PC-9 (cell line): ENCODE measurements at places on chromosomes 12 and 14. TPM values are rescaled to one million over a fixed set of nuclear protein-coding genes. Genes with fewer than 3 reads are reported as not detected.

DNA sequence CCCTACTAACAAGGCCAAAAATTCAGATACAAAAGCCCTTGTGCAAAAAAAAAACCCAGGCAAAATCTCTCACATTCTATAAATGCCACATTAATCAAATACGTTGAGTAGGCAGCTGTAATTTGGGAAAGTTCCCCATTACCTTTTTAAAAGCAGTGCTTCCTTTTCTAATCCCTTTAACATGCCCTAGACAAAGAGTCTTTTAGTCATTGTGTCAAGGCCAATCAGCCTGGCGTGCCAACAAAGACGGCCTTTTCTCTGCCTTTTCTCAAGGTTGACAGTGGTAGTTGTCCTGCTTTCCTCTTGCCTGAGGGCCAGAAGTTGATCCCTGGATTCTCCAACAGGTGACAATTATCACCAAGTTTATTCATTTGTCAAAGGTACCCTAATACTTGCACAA is 62.5 kb upstream of the METAP2 start:
- DNase-seq, result no peak

DNA sequence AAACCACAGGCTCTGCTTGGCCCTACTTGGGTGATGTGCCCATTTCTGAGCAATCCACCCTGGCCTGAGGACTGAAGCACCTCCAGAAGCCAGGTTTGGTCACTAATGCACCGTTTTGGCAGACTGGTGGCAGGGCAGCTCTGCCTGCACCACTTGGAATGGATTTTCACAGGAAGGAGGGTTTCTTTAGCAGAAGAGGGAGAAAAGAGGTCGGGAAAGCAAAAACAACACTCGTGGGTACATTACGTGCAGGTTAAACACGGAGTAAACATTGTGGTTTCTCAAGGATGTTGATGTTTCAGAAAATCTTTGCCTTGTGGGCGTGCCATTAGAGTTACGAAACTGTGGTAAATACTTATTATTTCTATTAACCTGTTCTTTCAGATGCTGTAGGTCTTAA is 70.8 kb downstream of the KCNA5 start:
- DNase-seq, result no peak

DNA sequence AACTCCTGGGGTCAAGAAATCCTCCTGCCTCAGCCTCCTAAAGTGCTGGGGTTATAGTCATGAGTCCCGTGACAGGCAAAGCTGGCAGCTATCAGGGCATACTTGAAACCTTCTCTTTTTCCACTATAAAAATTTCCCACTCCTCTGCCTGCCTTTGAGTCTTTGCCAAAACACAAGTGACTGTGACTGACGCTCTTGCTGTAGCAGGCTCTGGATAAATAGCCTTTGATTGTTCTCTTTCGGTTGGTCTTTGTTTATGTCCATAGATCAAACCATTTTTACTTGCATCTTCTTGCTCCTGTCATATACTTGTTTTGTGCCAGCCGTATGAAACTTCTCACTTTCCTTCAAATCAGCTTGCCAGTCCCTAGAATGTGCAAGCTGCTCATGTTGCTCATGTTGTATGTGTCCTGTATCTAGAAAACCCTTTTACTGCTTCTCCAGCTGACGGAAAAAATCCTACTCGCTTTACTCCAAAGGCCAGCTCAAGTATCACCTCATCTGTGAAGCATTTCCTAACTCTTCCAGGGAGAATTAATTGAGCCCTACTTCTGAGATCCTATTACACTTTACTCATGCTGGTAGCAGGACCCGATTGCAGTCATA is 73.1 kb downstream of the RESF1 start:
- no peak for DNase-seq

GRCh38 chr14:68502230-68502629 is 290.6 kb downstream of the ZFP36L1 start:
- no peak for DNase-seq

GRCh38 chr12:29783773-29784666 is at the start of gene TMTC1:
TMTC1 (minus strand) TSS chr12:29783942; CDS start chr12:29783751, 191 bp downstream.
- DNase-seq, result no peak

DNA sequence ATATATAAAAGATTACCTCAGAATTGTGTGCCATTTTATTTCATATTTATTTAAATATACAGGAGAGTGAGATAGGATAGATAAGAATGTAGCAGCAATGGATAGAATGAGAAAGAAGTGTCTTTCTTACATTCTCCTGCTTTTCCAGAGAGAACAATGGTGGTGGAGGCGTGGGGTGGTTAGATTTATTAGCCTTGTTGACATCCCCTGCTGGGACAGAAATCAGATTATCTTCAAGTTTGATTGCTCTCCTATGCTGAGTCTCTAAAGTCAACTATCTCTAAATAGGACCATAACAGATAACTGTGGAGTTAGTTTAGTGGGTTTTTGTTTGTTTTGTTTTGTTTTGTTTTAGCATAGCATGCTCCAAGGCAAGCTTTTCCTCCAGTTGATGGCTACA is 397.6 kb downstream of the LRFN5 start:
- no peak for DNase-seq

The C3AR1 gene
- not detected in 2 replicates for total RNA-seq

The ACSM4 gene
- not detected in 2 replicates for total RNA-seq

The PYGL gene
- 75.6 and 84.2 TPM in 2 replicates for total RNA-seq
